ENCODE measurements at places on chromosomes 2 and 18.

DNA sequence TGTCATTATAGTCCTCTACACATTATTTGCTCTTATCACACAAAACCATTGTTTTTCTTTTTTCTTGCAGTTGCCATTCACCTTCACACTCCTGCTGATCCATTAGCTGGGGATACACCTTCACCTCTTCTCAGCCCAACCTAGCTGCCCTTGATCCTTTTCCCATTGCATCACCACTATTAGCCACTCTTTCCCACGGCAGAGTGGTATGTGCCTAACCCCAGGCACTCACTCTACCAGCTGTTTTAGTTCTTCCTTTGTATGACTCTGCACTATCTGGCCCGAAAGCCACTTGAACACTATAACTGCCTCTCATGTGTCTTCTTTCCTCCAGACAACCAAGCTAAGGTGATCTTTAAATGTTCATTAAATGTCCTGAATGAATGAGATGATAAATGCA, 145.4 kb upstream of the PIK3C3 start:
- no peak for DNase-seq

- DNase-seq = no peak
Observed at GRCh38 chr18:42155024-42155423, 200.0 kb downstream of the PIK3C3 start.

DNA sequence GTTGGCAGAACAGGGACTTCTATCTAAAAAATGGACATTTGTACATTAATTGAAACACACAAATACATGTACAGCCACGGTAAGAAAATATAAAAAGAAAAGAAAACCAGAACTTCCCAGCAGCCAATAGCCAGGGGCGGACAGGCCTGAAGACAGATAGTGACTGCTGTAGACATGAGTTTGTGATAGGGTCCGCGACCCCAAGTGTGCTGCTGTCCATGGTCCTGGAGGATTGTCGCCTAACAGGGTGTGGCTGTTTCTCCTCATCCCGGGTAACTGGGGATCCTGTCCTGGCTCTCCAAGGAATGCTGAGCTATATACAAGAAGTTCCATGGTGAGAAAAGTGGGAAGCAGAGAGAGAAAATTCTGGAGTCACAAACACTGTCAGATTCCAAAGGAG, 266.5 kb upstream of the SALL3 start:
- no peak for DNase-seq

- no peak for DNase-seq
Observed at GRCh38 chr2:145324748-145325147, 804.8 kb upstream of the ZEB2 start.

DNA sequence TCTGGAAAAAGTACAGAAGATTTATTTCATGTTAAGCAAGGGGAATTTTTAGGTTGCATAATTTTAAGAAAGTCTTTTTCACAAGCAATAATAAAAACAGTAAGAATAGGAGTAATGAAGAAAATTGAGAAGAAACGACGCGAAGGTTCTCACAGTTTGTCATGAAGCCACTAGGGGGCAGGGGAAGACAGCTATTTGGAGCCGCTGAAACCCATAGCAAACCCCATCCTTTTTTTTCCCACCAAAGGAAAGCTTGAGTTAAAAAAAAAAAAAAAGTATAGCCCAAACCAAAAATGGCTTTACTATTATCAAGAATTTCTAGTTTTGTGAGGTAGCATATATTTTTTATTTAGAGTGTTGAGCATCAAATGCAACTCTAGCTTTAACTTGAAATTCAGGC, 300.9 kb downstream of the PHLPP1 start:
- DNase-seq = peak; percentile 20

DNA sequence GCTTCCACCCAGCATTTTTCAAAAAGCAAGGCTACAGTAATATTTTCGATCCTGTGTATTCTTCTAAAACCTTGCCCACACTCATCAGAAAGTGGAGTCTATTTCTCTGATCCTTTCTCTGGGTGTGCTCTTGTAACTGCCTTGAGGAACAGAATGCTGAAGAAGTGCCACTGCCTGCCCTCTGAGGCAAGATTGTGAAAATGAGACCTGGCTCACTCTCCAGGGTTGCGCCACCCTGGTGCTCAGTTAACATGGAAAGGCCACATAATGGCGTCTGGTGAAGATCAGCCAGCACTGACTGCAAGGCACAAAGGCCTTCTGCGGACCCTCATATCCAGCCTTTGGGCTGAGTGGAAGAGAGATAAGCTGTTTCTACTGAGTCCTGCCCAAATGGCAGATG, 11.2 kb upstream of the SH3RF3 start:
- DNase-seq = no peak

DNA sequence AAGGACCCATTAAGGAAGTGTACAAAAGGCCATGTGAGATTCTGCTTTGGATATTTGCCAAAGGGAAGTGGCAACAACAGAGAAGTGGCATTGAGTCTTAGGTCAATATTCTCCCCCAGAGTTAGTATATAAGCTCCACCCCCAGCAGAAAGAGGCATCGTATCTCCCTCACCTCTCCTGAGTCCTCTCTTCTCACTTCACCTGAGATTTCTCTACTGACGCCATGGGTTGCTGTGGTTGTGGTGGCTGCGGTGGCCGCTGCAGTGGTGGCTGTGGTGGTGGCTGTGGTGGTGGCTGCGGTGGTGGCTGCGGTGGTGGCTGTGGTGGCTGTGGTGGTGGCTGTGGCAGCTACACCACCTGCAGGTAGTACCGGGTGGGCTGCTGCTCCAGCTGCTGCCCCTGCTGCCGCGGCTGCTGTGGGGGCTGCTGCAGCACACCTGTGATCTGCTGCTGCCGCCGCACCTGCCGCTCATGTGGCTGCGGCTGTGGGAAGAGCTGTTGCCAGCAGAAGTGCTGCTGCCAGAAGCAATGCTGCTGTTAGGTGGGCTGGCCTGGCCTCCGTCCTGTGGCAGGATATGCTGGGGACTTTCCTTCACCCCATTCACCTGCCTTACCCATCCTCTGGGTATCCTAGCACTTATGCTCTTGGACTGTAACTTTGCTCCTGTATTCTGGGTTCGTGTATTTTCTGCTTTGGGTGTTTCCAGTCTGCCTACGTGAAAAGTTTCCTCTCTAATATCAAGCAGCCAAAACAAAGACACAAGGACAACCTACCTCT, 5.9 kb downstream of the SCYGR3 start:
- no peak for DNase-seq

GRCh38 chr2:239532859-239533258, 132.0 kb upstream of the HDAC4 start:
- peak; percentile 12 for DNase-seq

DNA sequence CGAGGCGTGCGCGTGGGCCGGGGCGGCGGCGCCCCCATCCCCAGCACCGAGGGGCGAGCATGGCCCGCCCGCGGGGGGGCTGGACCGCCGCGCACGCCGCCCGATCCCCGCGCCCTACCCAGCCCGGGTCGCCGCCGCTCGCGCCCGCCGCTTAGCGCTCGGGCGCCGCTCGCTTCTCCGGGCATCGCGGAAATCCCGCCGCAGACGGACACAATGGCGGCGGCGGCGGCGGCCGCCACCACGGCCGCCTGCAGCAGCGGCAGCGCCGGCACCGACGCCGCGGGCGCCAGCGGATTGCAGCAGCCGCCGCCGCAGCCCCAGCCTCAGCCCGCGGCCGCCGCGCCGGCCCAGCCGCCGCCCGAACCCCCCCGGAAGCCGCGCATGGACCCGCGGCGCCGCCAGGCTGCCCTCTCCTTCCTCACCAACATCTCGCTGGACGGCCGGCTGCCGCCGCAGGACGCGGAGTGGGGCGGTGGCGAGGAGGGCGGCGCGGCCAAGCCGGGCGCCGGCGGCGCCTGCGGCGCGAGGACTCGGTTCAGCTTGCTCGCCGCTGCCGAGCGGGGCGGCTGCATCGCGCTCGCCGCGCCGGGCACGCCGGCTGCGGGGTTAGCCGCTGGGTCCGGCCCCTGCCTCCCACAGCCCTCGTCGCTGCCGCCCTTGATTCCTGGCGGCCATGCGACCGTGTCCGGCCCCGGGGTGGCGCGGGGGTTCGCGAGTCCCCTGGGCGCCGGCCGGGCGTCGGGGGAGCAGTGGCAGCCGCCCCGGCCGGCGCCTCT, 453 bp downstream of the CABLES1 start:
- DNase-seq = no peak

- DNase-seq = no peak
Observed at GRCh38 chr2:85578243-85579180, 1.1 kb downstream of the VAMP8 start.

DNA sequence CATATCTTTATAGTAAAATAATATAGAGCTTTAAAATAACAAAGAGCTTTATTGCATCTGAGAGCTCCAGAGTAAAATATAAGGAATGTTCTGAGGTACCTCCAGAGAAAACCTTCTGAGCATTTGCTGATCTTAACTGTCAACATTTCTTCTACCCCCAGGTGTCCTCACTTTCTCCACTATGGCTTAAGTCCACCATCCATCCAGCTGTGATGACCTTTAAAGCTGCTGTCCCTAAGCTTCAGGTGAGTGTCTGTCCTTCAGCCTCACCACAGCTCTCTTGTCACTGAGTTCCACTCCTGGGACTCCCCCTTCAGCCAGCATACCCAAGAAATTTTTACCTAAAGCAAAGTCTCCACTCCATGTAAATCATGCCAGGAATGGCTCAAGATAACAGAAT, 137.9 kb downstream of the MYO5B start:
- DNase-seq = no peak
